ENCODE measurements at places on chromosomes 2 and 18.
A peak's percentile ranks its signal among the peaks of the same experiment; 100 is the strongest.

GRCh38 chr2:222859786-222860612, 837 bp upstream of the ACSL3 start:
- no peak for DNase-seq

GRCh38 chr2:18169893-18170175, 291.4 kb downstream of the KCNS3 start:
- no peak for DNase-seq

- DNase-seq: no peak
These were observed 37.2 kb upstream of the APCDD1 start for GRCh38 chr18:10417191-10417590.

DNA sequence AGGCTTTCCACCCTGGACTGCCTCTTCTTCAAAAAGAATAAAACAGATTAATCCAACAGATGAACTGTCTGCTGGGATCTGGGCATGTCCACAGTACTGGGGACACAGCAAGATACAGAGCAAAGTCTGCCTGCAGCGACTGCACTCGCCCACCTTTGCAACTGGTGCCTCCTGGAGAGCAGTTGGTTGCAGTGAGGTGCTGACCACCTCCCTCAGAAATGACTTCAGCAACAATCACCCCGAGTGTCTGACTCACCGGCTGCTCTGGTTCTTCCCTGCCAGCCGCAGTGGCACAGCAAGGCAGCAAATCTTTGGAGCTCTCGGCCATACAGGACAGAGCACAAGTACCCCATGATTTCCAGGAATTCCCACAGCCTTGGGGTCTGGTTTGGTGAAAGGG, 179.7 kb downstream of the ANAPC1 start:
- DNase-seq: peak; percentile 49
